Fibroblast of lung (primary cell): ENCODE measurements at places on chromosomes 1 and 21.

DNA sequence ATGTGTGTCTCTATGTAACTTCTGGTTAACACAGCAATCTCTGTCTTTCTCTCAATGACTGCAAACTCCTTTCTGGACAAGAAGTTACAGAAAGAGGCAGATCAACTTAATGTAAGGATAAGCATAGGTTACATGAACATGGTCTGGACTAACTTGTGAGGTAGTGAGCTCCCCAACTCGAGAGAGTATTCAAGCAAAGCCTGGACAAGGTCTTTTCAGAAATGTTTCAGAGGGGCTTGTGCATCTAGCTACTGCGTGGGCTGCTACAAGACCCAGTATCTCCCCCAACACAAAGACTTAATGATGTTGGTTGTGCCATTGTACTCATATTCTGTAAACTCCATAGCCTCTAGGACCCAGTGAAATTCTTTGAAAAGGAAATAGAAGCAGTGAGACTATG, 23.5 kb upstream of the CLSTN1 start:
- DNase-seq = no peak

DNA sequence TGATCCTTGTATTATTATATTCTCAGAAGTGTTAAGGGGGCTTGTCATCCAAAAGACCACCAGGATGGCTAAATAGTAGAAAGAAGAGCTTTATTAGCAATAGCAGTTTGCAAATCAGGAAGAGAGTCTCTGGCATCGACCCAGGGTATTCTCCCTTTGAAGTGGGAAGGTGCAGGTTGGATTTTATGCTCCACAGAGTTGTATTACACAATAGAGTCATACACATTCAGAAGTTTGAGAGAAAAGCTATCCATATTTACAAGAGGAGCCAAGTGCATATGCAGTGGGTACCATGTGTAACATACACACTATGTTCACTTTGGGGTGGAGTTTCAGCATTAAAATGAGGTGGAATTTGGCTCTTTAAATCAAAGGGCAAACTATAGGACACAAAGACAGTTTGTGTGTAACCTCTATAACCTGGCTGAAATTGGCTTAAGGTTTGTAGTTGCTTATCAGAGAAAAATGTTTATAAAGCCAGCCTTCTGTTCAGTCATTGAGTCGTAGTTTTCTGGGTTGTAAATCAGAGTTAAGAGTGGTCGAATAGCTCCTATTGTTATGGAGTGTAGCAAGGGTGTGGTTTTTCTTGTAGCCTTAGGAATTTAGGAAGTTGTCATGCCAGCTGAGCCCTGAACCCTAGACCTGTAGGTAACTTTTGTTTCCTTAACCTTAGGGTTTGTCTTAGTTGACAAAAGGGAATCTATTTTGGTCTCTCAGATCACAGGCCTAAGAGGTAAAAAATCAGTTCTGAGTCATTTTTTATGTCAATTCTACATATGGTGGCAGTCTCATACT, 125.3 kb downstream of the DNM3 start:
- no peak for DNase-seq

DNA sequence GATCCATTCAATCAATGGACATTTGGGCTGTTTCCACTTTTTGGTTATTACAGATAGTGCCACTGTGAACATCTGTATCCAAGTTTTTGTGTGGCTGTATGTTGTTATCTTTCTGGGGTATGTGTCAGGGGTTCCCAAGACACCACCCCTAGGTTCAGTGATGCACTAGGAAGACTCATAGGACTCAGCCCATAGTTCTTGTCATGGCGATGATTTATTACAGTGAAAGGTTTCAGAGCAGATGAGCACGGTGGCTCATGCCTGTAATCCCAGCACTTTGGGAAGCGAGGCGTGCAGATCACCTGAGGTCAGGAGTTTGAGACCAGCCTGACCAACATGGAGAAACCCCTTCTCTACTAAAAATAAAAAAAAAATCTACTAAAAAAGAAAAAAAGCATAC, 64.1 kb downstream of the MAN1C1 start:
- no peak for DNase-seq

DNA sequence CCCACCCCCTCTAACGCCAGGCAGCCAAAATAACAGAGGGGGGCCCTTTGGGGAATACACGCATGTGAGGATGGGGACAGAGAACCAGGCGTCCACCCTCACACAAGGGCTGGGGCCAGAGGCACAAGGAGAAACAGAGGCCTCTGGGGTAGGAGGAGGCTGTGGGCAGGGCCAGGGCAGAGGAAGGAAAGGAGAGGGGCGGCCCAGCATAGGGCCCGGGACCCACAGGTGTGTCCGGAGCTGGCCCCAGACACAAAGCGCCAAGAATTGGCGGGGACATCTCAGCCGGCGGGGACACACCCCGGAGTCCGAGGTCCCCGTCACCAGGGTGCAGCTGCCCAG, 6.7 kb downstream of the PLEKHG5 start:
- no peak for DNase-seq

DNA sequence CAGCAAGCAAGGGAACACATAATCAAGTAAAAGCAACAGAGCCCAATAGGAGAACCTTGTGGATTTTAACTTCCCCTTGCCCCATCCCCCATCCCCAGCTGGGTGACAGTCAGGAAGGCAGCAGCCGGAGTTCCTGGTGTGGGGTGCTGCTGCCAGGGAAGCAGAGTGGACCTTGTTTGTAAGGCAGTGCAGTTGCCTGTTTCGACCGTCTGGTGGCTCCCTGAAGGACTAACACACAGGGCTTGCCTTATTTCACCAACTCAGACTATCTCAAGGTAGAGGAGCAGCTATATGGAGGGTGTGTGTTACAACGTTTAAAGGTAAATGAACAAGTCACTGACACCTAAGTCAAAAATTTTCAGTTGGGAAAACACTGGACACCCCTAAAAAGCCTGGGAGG, 6.6 kb downstream of the KRTAP10-8 start:
- peak; percentile 2 for DNase-seq
